ENCODE measurements at places on chromosomes 13 and 19.

- peak; percentile 98 for DNase-seq
Measured at GRCh38 chr19:16897029-16897855, 8.4 kb downstream of the F2RL3 start.

- DNase-seq: no peak
Measured at GRCh38 chr13:65508338-65508737, 1721.8 kb downstream of the PCDH9 start.

DNA sequence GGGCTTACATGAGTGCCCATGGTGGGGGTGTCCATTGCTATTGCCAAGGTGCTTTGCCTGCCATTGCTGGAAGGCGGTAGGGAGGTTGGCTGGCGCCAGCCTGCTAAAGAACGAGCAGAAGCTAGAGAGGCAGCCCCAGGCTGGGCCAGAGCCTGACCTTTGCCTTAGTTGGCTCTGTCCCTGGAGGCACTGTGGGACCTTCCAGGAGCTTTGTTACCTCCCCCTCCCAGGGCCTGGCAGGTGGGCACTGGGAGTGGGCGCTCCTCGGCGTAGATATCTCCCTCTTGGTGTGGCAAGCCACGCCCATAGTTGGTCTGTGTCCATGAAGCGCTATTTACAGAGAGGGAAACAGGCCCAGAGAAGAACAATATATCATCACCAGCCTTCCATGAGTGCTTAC is 2.3 kb upstream of the SLC25A42 start:
- no peak for DNase-seq

DNA sequence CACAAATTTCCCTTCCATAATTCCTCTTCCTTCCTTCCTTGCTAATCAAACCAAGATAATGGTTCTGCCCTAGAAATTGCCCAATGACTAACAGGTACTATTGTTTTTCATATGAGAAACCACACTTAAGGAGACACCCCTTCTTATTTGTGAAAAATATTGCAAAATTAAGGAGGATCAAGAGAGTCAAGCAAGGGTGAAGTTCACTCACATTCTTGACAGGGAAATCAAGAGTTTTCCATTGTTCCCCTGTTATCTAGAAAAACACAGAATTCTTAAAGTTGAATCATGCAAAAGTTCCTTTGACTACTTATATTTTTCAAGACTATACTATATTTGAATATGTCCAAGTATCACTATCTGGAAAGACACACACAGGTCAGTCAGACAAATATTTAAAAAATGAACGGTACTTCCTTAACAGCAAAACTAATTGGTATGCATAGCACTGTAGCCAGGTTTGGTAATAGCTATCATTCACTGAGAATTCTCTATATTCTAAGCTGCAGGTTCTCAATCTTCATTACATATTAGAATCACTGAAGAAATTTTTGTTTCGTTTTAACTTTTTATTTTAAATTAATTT is 897.2 kb downstream of the DIAPH3 start:
- DNase-seq: no peak

- no peak for DNase-seq
Measured at GRCh38 chr19:32875428-32875827, 5.9 kb upstream of the SLC7A9 start.

DNA sequence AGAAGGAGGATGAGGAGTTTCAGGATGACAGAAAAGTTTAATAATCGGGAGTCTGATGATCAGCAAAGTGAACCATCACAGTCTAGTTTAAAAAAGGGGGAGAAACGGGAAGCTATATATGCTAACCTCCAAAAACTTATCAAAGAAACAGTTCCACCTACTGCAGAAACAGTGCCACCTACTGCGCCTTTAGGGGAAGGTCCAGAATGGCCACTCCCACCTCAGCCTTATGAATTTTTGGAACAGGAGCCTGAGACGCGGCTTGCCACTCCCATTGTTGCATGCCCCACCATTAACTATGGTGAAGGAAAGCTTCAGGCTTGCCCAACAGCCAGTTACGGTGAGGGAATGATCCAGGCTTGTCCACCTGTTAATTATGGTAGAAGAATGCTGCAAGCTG is 929.0 kb downstream of the SLITRK6 start:
- no peak for DNase-seq

DNA sequence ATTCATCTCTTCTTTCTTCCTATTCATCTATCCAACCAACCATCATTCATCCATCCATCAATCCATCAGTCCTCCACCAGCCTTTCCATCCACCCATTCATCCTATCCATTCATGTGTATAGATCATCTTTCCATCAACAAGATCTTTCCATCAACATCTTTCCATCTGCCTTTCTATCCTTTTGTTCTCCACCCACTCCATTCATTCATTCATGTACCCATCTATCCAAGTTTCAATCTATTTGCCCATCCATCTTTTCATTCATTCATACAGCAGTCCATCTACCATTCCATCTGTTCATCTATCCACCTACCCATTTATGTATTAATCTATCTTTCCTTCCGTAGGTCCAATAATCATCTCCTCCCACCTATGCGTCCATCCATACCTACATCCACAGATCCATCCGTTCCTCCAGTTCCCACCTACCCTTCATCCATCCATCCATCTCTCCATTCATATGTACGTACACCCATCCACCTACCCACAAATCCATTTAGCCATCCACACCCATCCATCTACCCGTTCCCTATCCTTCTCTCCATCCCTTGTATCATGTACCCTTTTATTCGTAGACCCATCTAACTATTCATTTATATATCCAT is 53.3 kb downstream of the RYR1 start:
- no peak for DNase-seq

DNA sequence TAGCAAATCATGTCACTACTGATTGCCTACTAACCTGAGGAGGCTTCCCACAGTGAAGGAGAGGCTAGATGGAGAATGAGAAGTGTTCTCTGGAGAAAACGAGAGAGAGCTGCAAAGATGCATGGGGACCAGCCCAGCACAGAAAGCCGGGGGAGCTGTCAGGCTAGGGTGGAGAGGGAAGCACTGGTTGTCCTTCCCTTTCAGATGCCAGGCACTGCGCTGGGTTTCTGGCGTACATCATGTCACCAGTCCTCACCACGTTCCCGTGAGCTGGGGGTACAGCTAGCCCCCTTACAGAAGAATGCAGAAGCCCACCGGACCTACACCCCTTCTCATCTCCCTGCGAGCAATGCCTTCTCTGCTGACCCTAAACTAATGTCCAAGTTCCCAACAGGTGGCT is 86.0 kb downstream of the STK24 start:
- DNase-seq: no peak

- no peak for DNase-seq
Measured at GRCh38 chr13:27391471-27391870, 32.9 kb upstream of the GTF3A start.

DNA sequence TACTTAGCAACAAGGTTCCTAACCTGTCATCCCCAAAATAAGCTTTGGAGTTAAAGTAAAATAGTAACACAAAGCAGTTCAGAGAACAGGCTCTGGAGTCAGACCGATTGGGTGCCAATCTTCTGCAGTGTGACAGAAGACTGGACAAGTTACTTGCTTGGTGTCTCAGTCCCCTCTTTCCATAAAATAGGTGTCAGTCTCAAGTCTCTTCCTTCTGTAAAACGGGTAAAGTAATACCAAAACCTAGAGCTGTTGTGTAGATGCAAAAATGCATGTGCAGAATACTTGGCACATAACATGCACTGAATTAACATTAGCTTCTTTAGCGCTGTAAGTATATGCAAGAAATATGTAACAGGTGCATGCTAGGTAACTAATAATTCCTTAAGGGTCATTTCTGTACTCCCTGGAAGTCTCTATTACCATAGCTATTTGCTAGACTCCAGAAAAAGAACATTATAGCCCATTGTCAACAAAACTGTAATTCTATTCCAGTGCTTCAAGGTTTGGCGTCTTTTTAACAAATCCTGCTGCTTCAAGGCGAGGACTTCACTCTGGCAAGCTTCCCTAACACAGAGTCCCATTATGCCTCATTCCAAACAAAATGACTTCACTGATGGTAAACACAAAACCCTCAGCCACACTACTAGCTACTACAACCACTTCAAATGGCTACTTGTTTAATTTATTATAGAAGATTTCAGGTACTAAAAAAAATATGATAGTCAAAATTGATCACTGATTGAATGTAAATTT is 32.8 kb downstream of the ELF1 start:
- DNase-seq: no peak

GRCh38 chr19:35816846-35817245 is 4.2 kb upstream of the PRODH2 start:
- DNase-seq: no peak

DNA sequence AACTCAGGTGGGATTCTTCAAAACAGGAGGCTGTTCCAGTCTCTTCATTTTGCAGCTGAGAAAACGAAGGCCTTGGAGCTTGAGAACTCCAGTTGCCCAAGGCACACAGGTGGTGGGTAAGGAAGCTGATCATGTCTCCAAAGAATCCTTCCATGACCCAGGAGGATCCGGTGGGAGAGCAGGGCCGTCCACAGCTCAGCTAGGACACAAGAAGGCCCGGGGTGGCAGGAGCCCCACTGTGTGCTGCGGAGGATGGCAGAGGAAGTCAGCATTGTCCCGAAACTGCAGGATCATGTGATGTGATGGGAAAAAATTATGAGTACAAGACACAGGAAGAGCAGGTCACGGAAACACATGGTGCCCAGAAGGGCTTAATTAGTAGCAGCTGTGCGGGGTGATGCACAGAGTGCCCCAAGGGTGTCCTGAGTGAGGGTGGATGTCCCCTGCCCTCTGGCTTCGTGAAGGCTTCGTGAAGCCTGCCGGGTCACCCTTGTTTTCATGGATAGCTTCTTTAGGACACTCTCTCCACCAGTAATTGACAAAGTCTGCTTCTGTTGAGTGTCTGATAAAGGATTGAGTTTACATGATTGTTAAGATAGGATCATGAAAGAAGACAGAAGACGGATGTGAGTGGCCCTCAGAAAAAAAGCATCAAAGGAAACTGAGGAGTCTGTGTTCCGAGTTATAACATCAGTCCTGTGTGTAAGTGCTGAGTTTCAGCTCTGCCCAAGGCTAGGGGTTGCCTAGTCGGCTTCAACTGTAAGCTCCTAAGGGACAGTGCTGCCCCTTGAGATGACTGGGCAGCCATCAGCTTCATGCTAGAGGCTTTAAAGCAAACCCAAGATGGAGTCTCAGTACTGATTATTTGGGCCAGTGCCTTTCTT is 33.8 kb upstream of the SACS start:
- no peak for DNase-seq

DNA sequence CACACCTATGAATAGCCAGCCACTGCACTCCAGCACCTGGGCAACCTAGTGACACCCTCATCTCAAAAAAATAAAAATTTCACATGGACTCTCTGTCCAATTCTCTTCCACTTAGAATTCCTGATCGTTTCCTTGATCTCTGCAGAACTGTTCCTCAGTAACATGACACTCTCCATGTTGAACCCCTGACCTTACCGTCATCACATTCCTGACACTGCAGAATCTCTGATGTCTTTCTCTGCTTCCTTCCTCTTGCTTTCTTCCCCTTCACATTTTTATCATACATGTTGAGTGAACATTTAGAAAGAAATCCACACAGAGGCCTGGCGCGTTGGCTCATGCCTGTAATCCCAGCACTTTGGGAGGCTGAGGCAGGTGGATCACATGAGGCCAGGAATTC is 15.0 kb downstream of the ZNF114 start:
- no peak for DNase-seq

GRCh38 chr19:10724573-10725071 is 6.7 kb downstream of the DNM2 start:
- DNase-seq: peak; percentile 9

DNA sequence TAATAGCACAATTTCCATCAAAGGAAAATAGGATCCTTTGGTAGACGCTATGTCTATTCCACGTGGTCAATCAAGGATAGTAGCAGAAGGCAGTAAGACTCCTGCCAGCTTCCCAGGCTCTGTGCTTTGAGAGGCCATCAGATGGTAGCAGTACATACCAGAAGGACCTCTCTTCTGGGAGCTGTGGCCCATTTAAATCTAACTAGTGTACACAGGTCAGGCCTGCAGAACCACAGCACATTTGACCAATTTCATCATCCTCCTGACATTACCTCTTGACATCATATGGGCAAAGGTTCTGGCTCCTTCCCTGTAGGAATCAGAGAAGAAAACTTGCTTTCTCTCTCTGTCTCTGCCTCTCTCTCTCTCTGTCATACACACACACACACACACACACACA is 229.6 kb upstream of the HTR2A start:
- DNase-seq: no peak
